ENCODE measurements at places on chromosomes 3 and 15.

- DNase-seq = no peak
Measured at GRCh38 chr3:171257251-171258203, 202.7 kb downstream of the TNIK start.

DNA sequence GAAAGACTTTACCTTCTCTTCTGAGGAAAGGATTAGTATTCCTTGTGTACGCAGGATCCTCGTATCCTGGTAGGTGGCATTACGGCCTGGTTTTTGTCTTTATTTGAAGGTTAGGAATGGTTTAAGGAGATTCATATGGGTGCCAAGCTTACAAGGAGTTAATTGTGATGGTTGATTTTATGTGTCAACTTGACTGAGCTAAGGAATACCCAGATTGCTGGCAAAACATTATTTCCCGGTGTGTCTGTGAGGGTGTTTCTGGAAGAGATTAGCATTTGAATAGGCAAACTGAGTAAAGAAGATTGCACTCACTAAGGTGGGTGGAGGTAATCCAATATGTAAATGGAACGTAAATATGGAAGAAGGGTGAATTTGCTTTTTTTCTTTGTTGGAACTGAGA lies 44.4 kb upstream of the ABI3BP start:
- no peak for DNase-seq

DNA sequence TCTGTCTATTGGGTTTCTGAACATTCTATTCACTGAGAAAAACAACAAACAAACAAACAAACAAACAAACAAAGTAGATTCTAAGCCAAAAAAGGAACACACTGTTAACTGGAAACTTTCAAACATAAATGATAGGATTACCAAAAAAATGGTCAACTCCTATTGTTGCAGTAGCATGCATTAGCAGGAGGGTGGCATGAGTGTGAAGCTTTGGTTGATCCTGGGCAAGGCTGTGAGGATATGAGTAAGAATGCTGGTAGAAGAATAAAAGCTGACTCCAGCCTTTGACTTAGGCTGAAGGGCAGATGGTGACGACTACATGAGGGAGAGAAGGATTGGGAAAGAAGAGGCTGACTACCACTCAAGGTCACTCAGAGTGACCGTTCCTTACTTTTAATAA lies 810.3 kb downstream of the VGLL3 start:
- no peak for DNase-seq

- no peak for DNase-seq
Measured at GRCh38 chr15:63504979-63505841, 817 bp downstream of the USP3 start.

GRCh38 chr3:57659004-57659673 lies 33.7 kb downstream of the DENND6A start:
- DNase-seq = no peak

- DNase-seq = no peak
Measured at GRCh38 chr15:80875568-80876347, 96.6 kb downstream of the CEMIP start.

- DNase-seq = peak; percentile 8
Measured at GRCh38 chr3:129316248-129317013, 37.8 kb downstream of the HMCES start.

DNA sequence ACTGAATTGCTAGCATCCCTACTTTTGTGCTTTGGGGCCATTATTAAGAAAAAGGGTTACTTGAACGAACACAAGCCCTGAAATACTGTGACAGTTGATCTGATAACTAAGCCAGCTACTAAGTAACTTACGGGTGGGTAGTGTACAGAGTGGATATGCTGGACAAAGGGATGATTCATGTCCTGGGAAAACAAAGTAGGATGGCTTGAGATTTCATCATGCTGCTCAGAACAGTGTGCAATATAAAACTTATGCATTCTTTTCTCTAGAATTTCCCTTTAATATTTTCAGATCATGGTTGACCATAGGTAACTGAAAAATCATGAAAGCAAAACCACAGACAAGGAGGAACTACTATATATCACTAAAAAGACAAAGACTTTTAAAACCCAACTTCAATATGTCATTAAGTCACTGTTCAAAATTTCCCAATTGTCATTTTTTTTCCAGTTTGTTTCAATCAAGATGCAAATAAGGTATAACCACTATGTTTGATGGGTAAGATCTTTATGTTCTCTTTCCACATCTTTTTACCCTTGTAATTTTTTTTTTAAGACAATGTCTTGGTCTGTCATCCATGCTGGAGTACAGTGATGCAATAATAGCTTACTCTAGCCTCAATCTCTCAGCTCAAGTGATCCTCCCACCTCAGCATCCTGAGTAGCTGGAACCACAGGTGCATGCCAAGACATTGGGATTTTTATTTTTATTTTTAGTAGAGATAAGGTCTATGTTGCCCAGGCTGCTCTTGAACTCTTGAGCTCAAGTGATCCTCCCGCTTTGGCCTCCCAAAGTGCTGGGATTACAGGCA lies 67.7 kb downstream of the IFT80 start:
- no peak for DNase-seq

GRCh38 chr15:99440029-99440428 lies 125.8 kb upstream of the MEF2A start:
- no peak for DNase-seq

- no peak for DNase-seq
Measured at GRCh38 chr15:56351957-56352506, 13.2 kb upstream of the TEX9 start.

DNA sequence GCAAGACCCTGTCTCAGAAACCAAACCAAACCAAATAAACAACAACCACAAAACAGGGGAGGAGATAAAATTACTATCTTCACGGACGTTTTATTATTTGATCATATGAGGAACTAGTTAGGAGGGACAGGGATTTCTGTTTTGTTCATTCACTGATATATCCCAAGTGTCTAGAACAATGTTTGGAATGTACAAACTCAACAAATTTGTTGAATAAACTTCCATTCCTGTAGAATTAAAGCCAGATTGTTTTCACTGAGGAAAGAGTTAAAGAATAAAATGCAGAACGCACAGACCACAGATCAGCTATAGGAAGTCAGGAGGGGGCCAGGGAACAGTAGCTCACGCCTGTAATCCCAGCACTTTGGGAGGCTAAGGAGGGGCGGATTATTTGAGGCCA lies 6.5 kb upstream of the STRC start:
- no peak for DNase-seq

GRCh38 chr3:47022641-47023071 lies 43.2 kb downstream of the NBEAL2 start:
- DNase-seq = no peak

GRCh38 chr3:40336511-40337135 lies 27.1 kb downstream of the EIF1B start:
- DNase-seq = no peak

DNA sequence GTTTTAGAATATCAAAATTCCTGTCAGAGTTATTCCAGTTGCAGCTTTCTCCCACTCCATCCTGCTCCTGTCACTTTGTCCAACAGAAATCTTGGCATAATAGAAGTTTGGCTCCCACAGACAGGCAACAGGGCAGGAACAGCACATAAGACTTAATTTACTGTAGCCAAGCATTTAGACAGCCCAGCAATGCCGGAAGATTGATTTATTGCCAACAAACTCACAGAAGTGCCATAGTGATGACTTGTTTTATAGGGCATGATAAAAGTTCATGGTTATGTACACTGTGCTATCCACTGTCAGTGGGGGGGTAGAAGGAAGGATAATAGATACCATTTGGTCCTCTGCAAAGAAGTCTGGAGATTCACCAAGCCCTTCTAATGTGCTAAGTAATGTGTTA lies 98.3 kb upstream of the CBLB start:
- DNase-seq = no peak

DNA sequence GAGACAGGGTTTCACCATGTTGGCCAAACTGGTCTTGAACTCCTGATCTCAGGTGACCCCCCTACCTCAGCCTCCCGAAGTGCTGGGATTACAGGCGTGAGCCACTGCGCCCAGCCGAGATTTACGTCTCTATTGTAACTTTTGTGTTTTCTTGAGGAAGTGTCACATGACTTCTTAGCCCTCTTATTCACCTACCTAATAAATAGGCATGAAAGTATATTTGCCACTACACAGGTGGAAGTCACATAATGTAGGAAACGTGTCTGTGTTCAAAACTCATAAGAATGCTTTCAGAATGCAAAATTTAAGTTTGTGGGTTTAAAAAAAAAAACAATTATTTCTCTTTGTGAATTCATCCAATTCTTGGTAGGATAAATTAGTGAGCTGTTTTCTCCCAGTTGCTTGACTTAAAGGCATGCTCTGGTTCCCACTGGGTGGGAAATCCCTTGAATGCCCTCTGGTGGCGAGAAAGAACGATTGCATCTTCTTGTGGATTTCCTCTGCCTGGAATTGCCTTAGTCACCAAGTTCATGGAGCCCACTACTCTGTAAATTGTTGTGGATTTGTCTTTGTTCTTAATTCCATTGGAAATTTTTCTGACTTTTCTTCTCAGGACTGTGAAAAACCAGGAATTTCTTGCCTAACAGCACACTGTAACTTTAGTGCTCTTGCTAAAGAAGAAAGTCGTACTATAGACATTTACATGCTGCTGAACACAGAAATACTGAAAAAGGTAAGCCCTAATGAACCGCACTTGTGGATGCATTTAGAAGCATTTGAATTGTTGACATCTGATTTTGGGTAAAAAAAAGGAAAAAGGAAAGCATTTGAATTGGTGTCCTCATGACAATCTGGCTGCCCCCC lies 82.2 kb upstream of the CTDSPL start:
- DNase-seq = no peak

- DNase-seq = no peak
Measured at GRCh38 chr3:20516311-20516710, 330.3 kb upstream of the SGO1 start.

DNA sequence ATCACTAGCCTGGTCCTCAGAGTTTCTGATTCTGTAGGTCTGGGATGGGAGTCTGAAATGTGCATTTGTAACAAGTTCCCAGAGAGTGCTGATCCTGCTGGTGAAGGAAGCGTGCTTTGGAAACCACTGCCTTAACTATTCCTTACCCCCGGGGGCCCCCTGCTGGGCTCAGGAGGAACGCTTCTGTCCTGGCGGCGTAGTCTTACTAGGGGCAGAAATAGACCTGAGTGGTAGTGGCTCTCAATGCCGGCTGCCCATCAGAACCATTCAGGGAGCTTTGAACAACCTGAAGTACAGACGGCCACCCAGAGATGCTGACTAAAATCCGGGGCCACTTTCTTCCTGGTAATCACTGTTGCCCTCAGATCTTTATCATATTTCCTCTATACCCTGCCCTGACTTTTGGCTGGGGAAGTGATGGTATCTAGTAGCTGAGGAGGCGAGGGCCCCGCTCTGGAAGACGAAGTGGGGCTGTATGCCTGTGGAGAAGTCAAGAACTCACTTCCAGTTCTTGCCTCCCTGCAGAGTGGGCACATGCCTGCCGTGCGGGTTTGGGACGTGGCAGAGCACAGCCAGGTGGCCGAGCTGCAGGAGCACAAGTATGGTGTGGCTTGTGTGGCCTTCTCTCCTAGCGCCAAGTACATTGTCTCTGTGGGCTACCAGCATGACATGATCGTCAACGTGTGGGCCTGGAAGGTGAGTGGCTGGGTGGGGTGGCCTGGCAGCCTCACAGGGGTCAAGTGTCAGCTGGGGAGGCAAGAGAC lies 16.3 kb upstream of the JMJD7 start:
- peak; percentile 14 for DNase-seq

DNA sequence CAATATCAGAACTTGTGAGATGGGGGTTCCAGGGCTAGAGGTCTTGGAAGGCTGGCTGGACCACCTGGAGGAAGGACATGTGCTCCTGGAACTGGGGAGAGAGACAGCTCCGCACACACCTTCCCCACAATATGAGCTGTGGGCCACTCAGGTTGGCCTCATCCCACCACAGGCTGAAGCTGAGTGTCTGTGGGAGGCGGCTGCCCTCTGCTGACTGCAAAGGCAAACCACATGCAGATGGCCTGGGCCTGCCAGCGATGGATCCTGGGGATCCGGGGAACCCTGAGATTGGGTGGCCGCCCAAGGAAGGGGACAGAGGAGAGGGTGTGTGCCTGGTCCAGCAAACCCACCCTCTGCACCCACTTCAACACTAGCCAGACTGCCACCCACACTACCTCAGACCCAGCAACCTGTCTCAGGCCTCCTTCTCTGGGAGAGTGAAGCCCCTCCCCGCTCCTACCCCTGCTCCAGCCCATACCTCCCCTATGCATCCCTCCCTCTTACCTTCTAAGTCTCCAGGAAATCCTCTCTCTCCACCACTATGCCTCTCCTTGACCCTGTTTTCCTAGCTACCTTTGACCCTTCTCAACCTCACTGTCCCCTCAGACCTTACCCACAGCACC lies 44.8 kb downstream of the CYP11A1 start:
- peak; percentile 14 for DNase-seq

DNA sequence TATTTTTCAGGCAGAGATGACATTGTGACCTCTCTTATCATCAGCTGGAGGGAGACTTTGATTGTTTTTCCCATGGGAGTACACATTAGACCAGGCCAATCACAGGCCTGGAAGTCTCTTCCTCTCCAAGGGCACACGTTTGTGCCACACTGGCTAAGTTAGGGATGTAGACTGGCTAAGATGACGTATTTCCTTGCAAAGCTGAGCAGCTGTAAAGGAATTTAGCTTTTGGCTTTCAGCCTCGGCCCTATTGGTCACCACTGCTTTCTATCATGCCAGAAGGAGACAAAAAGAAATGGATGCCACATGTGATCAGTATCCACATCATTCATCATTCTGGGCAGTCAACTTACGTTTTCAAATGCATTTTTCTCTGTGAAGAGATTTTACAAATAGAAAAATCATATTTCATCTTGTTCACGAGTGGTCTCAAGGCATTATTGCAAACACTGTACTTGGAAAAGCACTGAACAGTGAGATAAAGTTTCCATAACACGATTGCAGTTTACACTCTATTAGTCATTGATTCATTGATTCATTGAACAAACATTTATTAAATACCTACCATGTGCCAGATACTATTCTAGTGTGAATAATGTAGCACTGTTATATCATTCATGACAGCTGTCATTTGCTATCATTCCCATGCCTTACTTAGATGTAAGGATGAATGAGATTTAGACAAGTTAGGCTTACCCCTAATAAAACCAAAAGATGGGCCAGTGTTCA lies 27.0 kb upstream of the RNF7 start:
- no peak for DNase-seq

- no peak for DNase-seq
Measured at GRCh38 chr15:37015035-37015434, 85.3 kb downstream of the MEIS2 start.

- no peak for DNase-seq
Measured at GRCh38 chr15:48330105-48330785, 984 bp upstream of the DUT start.

DNA sequence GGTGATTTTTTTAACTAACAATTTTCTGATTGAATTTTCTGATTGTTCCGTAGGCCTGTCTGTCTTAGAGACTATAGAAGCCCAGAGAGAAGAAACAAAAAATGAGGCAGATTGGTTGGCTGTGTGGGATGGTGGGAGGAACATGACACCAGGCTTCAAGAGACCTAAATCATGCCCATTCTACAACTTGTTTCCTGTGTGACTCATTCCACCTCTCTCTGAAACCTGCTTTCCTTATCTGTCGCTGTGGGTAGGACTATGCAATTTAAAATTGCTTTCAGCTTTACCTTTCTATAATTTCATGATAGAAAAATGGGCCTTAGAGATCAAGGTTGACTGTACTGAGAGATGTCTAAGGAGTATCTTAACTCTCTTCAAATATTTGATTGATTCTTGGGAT lies 44.5 kb downstream of the OXNAD1 start:
- no peak for DNase-seq

- no peak for DNase-seq
Measured at GRCh38 chr3:67167481-67167880, 169.4 kb downstream of the KBTBD8 start.

- DNase-seq = no peak
Measured at GRCh38 chr15:47885920-47886319, 168.6 kb downstream of the SEMA6D start.

Measured in esophagus squamous epithelium (tissue), 5 donors.